Caco-2 (cell line): ENCODE measurements at places on chromosomes 7 and 10. TPM values are rescaled to one million over a fixed set of nuclear protein-coding genes. Genes with fewer than 3 reads are reported as not detected.

DNA sequence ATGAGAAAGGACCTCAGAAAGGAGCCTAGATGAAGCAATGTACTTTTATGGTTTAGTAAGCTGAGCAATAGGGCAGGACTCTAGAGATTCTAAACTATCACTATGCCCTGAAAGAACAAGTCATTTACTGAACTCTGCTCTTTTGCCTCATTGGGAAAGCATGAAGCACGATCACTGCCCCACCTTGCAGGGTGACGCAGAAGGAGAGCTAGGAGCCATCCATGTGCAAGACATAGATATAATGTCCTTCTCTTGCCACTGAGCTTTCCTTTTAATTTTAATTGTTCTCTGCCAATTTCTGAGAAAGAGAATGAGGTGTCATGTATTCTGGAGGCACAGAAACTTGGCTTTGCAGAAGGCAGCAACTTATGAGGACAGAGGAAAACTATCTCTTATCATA, 108.3 kb downstream of the SORCS1 start:
- H3K27me3 ChIP-seq: no peaks in the 10 kb centered on the region
- DNase-seq: no peak
- no peaks in the 10 kb centered on the region for H3K4me1 ChIP-seq
- no peak overlapping the region for H3K4me3 ChIP-seq
- no peak overlapping the region for H3K27ac ChIP-seq

DNA sequence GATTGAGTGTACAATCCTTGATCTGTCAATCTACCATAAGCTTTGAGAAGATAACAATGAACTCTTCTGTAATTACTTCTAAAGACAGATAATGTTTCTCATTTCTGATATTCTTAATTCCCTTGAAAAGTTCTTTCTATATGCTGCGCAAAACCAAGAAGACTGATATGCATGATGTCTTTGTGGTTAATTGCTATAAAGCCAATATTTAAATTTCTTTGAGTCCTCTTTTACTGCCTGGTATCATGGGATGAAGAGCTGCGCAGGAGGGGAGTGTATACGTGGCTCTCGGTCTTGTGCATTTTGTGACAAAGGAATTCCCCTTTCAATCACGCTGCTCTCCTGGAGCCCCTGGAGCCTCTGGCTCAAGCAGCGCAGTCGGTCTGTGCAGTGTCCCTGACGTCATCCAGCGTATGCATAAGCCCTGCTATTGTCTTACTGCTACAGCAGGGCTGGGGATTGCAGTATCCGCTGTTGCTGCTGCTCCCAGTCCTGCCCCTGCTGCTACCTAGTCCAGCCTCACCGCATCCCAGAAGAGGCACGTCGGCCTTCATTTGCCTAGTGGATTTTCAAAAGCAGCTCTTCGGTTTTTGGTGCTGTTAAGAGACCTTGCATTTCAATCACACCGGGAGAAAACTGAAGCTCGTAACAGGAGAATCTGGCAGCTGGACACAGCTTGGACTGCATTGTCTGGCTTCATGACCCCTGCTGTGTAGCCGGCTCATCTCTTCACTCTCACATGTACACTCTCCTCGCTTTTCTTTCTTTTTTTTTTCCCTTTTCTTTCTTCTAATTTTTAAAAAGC, 66.7 kb downstream of the ST7 start:
- DNase-seq: peak; percentile 47
- H3K36me3 ChIP-seq: no peaks in the 10 kb centered on the region
- peaks cover 10% of the 10 kb centered on the region; the same call in 1 of the 2 replicates for H3K4me1 ChIP-seq
- H3K27me3 ChIP-seq: no peaks in the 10 kb centered on the region
- H3K4me3 ChIP-seq: no peak overlapping the region

DNA sequence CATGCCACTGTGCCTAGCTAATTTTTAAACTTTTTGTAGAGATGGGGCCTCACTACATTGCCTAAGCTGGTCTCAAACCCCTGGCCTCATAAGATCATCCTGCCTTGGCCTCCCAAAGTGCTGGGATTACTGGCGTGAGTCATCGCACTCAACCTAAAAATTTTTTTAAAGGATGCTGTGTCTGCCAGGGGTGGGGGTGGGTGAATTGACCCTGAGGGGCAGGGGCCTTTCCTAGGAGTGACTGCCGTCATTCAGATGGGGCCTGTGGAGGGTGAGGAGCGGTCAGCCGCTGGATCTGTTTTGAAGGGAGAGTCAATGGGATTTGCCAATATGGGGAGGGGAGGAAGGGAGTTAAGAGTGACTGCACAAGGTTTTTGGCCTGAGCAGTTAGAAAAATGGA, 89.4 kb downstream of the C10orf105 start:
- DNase-seq: no peak
- H3K36me3 ChIP-seq: no peaks in the 10 kb centered on the region
- peaks cover 42% of the 10 kb centered on the region for H3K4me1 ChIP-seq
- H3K27me3 ChIP-seq: no peaks in the 10 kb centered on the region

- H3K27ac ChIP-seq: no peak overlapping the region
- no peaks in the 10 kb centered on the region for H3K4me1 ChIP-seq
- H3K4me3 ChIP-seq: no peak overlapping the region
Observed at GRCh38 chr7:1597066-1597760, 27.4 kb upstream of the PSMG3 start.

DNA sequence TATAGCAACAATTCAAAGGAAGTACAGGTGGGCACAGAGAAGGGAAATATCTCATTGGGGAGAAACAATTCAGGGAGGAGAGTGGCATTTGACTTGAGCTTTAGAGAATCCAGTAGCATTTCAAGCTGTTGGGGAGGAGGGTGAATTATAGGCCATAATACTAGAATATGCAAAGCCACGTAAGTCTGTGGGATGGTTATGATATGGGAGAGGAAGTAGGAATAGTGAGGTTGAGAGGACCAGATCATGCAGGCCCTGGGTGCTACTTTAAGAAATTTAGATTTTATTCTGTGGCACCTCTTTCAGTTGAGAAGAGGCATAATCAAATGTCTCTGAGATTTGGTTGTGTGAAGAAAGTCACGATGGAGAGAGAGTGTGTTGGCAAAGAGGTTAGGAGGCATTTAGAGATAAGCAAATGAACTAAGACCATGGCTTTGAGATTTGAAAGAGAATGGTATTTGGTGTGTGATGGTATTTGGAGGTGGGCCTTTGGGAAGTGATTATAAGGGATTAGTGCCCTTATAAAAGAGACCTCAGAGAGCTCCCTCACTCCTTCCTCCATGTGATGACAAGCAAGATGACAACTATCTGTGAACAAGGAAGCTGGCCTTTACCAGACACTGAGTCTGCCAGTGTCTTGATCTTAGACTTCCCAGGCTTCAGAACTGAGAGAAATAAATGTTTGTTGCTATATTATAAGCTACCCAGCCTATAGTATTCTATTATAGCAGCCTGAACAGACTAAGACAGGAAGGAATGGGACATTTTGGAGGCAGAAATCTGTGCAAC, 15.1 kb downstream of the ADD3 start:
- no peak for DNase-seq
- H3K4me1 ChIP-seq: no peaks in the 10 kb centered on the region
- H3K36me3 ChIP-seq: no peaks in the 10 kb centered on the region
- no peak overlapping the region for H3K27ac ChIP-seq

The SPDYE8 gene
- total RNA-seq: not detected in 2 replicates

DNA sequence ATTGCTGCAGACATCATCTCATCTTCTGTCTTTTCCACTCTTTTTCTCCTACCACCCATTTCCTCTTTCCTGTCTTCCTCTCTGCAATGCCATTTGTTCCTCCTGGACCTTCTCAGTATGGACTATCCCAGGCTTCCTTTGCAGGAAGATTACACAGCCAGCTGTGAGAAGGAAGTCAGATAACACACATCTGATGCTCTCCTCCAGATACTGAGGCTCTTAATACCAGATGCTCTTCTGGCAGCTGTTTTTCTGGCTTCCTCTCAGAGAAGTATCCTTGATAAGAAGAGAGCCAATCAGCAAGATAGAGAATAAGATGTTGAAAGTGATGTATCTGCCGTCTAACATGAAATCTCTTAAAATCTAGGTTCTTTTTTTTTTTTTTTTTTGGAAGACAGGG, 14.4 kb downstream of the KIAA1217 start:
- no peak overlapping the region for H3K4me3 ChIP-seq
- peaks cover 16% of the 10 kb centered on the region; the same call in 1 of the 2 replicates for H3K4me1 ChIP-seq
- H3K27ac ChIP-seq: no peak overlapping the region
- no peak for DNase-seq

DNA sequence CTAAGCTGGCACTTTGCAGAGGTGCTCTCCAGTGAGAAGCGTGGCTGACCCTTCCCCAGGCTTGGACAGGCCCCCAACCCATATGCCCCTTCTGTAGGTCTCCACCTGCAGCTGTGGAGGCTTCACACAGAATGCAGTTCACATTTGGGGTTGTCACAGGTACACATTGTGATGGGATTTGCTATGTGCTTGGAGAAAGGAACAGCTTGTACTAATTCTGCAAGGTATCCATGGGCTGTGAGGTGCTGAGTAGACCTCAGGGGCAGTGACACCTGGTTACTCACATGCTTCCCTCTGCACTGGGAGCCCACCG, 188.9 kb downstream of the CXCL12 start:
- DNase-seq: no peak
- H3K27ac ChIP-seq: no peak overlapping the region
- H3K4me1 ChIP-seq: no peaks in the 10 kb centered on the region
- H3K27me3 ChIP-seq: no peaks in the 10 kb centered on the region
- H3K36me3 ChIP-seq: no peaks in the 10 kb centered on the region

- DNase-seq: no peak
- no peaks in the 10 kb centered on the region for H3K27me3 ChIP-seq
Observed at GRCh38 chr7:57182031-57182430, 49.8 kb upstream of the ZNF479 start.

- peak; percentile 72 for DNase-seq
- H3K27ac ChIP-seq: peak overlapping the region; percentile 60
- peak overlapping the region; percentile 97 for H3K4me3 ChIP-seq
- H3K4me1 ChIP-seq: peaks cover 35% of the 10 kb centered on the region
Observed at GRCh38 chr10:59177031-59177797, 771 bp downstream of the PHYHIPL start.

DNA sequence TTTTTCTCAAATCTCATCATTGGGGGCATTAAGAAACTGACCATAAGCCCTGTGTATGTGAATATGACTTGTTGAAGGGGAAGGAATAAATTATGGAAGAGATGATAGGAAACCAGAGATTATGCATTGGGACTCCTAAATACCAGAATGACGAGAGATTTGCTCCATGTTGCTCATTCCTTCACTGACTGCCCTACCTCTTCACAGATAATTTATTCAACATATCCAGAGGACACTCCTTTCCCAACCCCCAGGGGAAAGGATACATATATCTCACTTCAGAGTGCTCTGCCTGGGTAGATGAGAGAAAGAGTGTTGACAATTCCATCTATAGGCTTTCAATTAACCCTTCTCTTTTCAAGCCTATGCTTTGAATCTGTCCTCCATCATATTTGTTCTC, 145.3 kb upstream of the RHOBTB1 start:
- no peaks in the 10 kb centered on the region for H3K27me3 ChIP-seq
- DNase-seq: no peak
- no peak overlapping the region for H3K27ac ChIP-seq
- H3K4me3 ChIP-seq: no peak overlapping the region
- H3K36me3 ChIP-seq: no peaks in the 10 kb centered on the region
- no peaks in the 10 kb centered on the region for H3K4me1 ChIP-seq
